ENCODE measurements at places on chromosomes 4 and X. TPM values are rescaled to one million over a fixed set of nuclear protein-coding genes. Genes with fewer than 3 reads are reported as not detected.

TEX11 gene
- not detected for total RNA-seq

CYTL1 gene
- 29.2 TPM for total RNA-seq

IL2 gene
- total RNA-seq = not detected

TNMD gene
- under 0.01 TPM for total RNA-seq

RELL1 gene
- 287 TPM for total RNA-seq

EPHA5 gene
- total RNA-seq = under 0.01 TPM

RRH gene
- not detected for total RNA-seq

TBX22 gene
- total RNA-seq = not detected

METTL14 gene
- total RNA-seq = 29.3 TPM

STBD1 gene
- 0.82 TPM for total RNA-seq

TGIF2LX gene
- not detected for total RNA-seq

LIMCH1 gene
- total RNA-seq = 57.3 TPM

SH3BGRL gene
- total RNA-seq = 25.7 TPM
